ENCODE measurements at places on chromosomes 2 and 18.

- DNase-seq: no peak
Observed at GRCh38 chr2:177772529-177772928, 300.0 kb downstream of the PDE11A start.

- DNase-seq: no peak
Observed at GRCh38 chr18:13036622-13037320, 45.6 kb downstream of the CEP192 start.

DNA sequence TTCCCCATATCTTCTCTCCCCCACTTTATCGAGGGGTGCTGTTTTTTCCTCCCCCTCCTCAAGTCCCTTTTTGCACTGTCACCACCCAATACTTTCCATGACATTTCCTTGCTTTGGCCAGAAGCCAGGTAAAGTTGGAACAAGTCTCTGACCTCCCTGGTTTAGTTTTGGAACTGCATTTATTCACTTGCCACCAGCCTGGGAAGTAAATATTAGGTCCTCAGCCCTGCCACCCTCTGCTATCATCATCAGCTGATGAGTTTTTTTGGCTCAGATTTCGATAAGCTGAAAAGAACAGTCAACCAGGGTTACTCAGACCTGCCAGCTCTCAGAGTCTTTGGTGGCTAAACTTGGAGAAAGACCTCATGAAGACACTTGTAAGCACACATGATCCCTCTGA lies 47.0 kb downstream of the DHRS9 start:
- no peak for DNase-seq

GRCh38 chr2:226728996-226729395 lies 70.6 kb downstream of the IRS1 start:
- DNase-seq: no peak

DNA sequence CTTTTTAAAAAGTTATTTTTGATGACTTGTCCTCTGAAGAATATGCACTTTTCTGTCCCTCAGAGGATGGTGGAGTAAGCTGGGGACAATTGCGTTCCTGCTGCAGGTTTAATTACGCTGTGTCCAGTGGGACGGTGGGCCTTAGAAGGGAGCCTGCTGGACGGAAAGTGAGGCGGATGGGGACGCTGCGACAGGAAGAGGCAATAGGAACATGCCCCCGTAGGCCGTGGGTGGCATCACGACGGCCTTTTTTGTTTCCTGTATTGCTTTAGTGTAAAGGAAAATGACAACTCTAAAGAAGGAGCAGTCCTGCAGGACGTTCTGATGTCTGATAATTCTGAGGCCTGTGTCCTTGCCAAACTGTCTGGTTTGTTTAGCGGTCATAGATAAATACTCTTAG lies 121.6 kb downstream of the NFATC1 start:
- peak; percentile 45 for DNase-seq

- no peak for DNase-seq
Observed at GRCh38 chr2:12429779-12430406, 286.8 kb upstream of the TRIB2 start.

DNA sequence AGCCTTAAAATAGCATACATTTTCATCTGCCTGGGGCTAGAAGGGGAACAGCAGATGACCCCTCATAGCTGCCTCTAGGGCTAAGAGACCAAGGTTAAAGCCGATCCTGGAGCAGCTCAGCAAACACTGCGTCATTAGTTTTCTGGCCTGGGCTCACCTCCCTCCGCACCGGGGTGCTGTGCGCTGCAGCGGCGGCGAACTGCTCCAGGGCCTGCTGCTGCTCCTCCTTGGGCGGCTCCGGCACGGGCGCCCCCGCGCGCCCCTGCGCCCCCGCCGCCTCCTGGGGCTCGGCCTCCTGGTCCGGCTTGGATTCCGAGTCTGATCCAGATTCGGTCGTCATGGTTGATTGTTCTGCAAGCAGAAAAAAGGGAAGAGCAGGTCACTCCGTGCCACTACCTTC lies 55.0 kb downstream of the EPB41L3 start:
- DNase-seq: no peak

DNA sequence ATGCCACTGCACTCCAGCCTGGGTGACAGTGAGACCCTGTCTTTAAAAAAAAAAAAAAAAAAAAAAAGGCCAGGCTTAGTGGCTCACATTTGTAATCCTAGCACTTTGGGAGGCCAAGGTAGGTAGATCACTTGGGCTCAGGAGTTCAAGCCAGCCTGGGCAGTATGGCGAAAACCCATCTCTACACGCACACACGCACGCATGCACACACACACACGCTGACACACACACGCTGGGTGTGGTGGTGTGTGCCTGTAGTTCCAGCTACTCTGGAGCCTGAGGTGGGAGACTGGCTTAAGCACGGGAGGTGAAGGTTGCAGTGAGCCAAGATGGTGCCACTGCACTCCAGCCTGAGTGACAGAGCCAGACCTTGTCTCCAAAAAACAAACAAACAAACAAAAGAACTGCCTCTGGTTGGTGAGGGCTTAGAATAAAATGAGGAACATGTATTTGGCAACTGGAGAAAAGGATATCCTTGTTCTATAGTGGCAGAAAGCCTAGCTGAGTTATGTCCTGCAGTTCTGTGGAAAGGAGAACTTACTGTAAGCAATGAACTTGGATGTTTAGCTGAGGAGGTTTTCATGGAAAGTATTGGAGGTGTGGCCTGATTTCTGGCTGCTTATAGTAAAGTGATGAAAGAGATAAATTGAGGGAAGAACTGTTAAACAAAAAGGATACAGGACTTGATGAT lies 34.0 kb downstream of the HAT1 start:
- no peak for DNase-seq

DNA sequence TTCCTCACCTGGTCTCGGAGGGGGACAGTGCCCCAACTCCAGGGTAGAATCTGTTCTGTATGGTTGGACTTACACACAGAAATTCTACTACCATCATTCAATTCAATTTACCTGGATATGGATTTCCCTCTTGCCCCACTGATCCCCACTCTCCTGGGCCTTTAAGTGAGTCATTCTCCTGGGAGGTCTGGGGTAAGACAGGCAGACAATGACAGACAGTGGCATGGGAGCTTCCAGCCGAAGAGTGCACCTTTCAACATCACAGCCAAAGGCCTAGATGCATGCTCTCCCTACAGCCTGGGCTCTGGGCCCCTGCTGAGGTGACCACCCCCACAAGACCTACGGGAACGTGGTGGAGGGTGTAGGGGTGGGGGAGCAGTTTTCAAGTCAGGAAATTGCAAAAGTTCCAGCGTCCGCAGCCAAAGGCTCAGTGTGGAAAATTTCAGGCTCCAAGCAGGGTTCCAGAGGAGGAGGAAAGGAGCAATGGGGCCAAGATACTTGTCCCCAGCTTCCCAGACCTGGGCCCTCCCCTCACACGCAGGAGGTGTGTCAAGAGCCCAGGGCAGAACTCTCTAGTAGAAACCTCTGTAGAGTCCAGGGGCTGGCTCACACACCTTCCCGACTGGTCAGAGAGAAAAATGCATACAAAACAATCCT lies 296.4 kb downstream of the CYP26B1 start:
- no peak for DNase-seq

DNA sequence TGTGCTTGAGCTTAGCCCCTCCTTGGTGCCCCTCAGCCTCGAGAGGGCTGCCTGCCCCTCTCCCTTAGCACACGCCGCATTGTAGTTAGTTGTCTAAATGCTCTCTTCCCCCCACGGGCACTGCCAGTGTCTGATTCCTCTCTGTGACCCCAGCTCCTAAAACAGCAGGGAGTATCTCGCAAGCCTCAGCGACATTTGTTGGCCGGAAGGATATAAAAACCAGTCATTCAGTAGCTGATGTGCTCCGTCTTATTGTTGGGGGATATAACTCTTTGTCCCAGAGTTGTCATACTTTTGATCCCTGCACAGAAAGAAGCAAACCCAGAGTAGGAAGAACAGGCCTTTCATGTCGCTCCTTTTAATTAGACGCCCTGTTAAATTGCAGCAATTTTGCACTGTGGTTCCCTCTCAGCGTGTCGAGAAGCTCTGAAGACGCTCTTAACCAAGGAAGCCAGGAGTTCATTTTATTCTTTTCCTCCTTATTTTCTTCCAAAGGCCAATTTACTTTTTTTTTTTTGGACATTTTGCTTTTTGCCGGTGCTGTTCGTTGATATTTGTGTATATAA lies 201.8 kb downstream of the KLHL29 start:
- no peak for DNase-seq

DNA sequence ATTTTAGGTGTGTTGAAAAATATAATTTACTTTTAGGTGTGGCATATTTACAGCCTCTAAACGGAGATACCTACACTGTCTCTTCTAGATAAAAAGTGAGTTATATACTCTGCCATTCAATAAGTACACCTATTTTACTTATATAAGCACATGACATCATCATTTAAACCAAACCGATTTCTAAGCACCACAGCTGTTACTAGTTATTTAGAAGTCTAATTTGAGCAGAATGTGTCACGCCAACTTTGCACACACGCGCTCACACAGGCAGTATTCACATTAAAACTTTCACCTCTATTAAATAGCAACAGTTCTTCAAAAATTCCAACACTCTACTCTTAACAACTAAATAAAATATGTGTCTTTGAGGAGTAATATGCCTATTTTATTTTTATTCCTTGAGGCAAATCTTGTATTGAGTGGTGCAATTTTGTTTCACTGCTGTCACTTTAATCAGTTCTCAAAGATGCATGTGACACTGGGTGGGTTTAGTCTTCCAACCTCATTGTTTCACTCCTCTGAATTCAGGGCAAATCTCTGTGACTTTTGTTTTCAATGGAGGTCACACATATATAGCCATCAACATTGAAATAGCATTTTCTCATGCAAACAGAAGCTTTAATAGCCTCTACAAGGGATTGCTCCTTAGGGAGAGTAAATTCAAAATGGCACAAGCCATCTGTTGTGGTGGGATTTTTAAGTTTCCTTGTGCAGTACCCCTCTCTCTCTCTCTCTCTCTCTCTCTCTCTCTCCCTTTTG lies 721.0 kb downstream of the PLCL1 start:
- no peak for DNase-seq

GRCh38 chr2:88110830-88111229 lies 17.0 kb downstream of the FABP1 start:
- DNase-seq: no peak

- DNase-seq: no peak
Observed at GRCh38 chr2:104845946-104846785, 7.7 kb upstream of the POU3F3 start.

DNA sequence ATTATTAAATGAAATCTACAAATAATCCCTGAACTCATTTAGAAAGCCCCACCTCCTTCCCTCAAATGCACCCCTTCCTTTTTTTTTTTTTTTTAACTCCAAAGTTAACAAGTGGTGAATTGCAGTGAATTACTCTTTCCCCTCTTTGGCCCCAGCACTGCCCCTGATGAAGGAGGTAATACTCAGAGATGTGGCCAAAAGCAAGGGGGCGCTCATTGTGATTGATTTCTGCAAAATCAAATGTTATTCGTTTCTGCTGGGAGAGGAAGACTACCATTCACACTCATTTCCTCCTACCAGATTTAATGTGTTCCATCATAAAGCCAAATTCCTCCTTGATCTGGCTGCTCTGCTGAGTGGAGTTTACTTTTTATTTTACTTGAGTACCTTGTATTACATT lies 259.4 kb downstream of the GPD2 start:
- DNase-seq: no peak

DNA sequence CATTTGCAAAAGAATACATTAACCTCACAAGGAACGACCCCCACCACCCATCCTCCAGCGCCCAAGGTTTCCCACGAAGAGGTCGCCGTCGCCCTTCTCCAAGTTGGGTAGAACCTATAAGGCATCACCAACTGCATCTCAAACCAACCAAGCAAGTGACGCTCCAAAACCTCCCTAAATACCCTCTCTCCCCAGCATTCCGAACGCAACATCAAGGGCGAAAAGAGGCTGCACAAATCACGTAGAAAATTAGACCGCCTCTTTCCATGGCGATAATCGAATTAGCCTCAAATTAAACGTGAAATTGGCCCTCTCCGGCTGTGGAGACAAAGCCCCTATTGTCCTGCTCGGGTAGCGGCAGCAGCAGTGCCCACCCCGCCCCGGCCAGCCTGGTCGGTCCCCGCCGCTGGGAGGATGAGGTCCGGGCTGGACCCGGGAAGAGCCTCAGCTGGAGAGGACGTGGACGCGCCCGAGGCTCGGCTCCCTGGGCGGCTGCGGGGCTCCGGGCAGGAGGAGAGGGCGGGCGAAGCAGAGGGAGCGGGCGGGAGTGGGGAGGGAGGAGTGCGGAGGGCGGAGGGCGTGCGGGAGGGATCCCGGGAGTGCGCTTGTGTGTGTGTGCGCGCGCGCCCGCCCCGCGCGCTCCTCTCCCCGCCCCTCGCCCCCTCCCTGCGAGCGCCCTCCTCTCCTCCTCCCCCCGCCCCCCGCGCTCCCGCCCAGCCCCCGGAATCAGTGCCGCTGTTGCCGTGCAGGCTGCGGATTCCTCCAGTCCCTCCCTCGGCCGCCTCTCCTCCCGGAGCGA lies at the start of gene SPTBN1:
TSS of gene SPTBN1 (plus strand) at position 765 of the 799 bp plus-strand sequence. CDS start 70,092 bp downstream, outside the sequence.
- no peak for DNase-seq

DNA sequence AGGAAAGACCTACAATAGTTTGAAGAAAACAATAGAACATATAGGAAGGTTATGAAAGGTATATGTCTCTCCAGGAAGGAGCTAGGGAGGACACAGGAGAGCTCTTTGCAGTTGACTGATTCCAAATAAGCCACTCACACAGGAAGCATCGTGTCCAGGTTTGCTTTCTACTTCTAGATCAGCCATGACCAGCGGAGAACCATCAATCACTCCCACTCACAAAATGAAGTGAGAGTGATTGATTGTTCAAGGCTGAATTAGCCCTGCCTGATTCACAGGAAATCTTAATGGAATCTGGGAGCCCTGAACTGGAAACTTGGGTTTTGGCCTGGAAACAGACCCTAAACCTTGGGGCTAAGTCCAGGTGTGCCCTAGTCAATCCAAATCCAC lies 1292.2 kb upstream of the ZEB2 start:
- no peak for DNase-seq

GRCh38 chr18:59140302-59140885 lies 710 bp downstream of the SEC11C start:
- no peak for DNase-seq

DNA sequence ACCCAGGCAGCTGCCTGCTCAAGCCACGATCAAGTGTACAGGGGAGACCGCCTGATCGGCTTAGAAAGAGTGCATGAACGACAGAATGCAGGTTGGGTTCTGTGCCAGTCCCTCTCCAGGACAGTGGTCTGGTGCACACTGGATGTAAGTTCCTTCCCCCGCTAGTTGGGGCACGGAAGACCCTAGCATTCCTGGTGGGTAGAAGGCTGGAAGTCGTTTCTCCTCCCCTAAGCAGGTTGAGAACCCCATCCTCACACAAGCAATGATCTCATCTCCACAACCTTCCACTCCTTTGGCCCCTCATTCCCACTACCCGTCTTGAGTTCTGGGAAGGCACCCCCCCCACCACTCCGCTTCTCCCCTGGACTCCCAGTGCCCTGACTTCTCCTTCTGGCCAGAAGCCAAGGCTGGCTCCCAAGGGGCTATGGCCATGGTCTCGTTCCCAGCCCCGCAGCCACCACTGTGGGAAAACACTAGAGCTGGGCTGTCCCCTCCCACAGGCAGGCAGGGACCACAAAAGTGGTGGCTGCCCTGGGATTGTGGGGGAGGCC lies 1.4 kb upstream of the ANKRD39 start:
- no peak for DNase-seq

DNA sequence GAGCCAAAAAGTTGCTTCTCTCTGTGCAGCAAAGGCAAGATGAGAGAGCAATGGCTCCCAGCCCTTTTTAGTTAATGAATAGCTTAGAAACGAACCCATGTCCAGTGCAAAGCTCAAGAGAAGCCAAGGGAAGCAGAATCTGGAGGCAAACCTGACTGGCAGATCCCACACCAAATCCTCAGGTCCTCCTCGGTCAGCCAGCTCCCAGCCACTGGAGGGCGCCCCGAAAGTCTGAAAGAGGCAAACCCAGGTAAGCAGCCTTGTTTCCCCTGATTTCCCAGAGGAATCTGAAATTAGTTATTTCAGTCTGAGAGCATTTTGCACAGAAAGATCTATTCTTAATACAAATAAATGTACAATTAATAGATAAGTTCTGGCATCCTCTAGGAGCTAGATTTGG lies 71.3 kb upstream of the PID1 start:
- no peak for DNase-seq

All from activated CD4-positive, alpha-beta T cell treated with anti-CD3 and anti-CD28 coated beads, Interleukin-2, amount 50 U/mL, for 24 hours (primary cell).